ENCODE measurements at places on chromosomes 6 and 20.
A peak's percentile ranks its signal among the peaks of the same experiment; 100 is the strongest.

DNA sequence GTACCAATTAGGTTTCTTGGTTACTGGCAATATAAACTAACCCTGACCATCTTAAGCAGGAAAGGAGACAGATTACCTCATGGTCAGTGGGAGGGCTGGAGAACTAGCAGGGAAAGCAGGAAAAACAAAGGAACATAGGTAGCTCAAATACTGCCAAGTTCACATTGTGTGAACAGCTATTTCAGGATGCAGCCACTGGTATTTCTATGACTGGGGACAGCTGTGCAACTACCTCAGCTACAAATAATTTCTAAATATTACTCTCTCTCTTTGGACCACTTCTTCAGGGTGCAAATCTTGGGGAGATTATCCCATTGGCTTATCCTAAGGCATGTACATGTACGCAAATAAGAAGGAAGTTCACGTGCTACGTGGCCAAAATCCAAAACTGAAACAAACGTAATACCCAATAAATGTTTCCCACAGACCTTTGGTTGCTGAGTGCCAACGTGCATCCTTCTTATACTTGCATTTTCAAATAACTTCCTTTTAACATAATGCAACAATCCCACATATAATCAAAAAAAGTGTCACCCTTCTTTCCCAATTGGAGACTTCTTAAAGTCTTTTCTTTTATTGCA is 180.9 kb downstream of the PHF3 start:
- no peak for DNase-seq

- DNase-seq: no peak
Measured at GRCh38 chr20:14235355-14235754, 102.1 kb downstream of the FLRT3 start.

GRCh38 chr6:12335131-12335527 is 45.0 kb downstream of the EDN1 start:
- no peak for DNase-seq

DNA sequence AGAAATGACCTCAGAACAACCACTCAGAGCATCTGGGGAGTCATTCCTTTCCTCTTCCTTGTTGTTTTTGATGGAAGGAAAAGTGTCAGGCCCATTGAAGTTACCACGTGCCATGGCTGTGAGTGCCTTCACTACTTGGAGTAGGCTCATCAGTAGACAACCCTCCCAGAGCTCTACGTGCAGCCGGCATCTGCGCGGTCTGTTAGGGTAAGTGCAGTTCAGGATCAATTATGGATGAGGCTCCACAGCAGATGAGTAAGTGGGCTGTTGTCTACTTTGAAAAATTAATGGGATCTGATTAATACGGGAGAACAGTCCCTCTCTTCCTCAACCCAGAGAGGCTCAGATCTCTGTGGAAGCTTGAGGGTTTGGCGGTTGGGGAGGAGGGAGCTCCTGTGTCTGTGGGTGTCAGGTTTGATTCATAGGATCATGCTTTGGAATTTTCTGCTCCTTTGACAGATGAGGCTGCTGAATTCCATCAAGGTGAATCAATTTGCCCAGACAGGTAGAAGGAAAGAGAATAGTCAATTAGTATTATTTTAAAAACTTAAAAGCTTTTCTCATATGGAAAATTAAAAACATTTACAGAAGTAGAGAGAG is 93.8 kb upstream of the TOX2 start:
- DNase-seq: no peak

DNA sequence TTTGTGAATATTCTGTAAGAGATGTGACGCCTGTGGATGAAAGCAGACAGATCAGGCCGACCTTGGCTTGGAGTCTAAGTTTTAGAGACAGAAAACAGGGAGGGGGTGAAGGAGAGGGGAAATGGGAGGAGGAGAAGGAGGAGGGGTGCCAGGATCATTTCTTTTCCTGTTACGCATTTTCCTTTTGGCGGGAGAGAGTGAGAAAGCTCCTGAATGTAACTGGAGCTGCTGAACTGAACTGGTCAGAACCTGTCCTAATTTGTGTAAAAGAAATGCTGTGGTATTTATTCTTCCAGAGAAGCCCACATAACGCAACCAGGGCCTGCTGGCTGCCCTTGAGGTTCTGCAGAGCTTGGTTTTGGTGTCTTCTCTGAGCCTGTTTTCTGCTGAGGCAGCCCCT is 41.9 kb downstream of the UTRN start:
- peak; percentile 72 for DNase-seq

GRCh38 chr6:155765275-155766194 is 309.9 kb upstream of the NOX3 start:
- DNase-seq: peak; percentile 71

DNA sequence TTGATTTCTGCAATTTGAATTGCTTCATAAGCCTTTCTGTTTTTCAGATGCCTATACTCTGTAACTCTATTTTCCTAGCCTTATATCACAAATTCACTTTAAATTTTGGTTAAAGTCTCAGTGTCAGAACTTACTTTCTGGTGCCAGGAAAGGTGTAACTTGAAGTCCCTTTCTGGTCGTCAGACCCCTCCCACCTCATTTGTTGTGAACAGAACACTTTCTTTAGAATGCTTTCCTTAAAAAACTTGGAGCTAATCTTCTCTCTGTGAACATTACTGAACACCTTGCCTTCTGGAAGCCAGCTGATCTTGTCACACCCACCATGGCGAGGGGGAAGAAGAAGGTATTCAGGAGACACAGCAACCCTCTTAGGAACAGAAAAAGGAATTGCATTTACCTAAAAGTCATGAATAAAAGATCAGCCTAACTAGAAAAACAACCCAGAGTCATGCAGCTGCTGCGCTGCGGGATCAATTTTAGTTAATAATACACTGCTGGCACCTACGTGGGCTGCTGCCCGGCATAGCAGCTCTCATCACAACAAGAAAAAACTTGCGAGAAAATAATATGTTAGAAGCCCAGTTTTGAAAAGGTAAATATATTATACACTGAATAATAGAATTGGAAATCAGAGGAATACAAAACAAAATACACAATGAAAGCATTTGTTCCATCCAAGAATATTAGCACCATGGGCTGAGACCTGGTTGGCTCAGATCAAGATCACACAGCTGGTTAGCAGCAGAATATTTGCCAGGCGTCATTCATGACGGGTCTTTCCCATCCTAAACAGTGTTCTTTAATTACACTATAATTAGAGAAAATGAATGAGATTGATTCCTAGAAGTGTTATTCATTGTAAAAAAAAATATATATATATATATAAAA is 5.8 kb upstream of the FAM217A start:
- no peak for DNase-seq

- no peak for DNase-seq
Measured at GRCh38 chr6:33406126-33406525, 4.7 kb upstream of the PHF1 start.

DNA sequence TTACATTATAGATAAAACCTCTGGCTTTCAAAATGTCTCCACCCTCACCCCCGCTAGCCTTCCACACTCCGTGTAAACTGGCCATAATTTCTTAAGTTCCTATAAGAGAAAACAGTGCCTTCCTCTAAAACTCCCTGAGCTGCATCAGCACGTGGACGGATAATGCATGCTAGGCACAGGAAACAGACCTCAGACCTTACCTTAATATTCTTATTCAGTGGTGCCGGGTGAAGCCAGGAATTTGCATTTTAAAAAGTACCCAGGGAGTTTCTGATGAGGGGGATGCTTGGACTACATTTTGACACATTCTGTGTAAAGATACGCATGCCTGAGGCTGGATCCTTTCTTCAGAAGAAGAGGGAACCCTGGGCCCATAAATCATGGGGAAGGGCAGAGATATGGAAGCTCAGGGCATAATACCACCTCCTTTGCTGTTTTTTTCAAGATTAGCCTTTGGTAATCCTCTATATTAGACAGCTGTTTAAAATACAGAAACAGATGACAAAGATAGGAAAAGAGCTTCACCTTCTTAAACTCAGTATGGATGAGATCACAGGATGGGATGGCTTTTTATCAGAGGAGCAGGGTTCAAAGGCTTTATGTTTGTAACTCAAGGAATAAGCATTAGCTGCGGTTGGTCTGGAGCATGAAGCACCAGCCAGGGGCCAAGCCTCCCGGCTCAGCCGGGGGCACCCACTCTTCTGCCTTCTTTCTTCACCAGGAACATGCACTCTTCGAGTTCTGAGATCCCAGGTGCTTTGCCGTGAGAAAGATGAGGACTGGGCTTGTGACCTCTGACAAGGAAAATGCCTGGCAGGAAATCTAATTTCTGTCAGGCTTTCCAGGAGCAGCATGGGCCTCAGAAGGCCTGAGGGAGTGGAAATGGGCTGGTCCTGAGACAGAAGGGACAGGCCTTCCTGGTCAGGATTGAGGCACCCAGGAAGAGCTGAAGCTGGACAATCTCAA is 218.1 kb upstream of the SOX4 start:
- no peak for DNase-seq

DNA sequence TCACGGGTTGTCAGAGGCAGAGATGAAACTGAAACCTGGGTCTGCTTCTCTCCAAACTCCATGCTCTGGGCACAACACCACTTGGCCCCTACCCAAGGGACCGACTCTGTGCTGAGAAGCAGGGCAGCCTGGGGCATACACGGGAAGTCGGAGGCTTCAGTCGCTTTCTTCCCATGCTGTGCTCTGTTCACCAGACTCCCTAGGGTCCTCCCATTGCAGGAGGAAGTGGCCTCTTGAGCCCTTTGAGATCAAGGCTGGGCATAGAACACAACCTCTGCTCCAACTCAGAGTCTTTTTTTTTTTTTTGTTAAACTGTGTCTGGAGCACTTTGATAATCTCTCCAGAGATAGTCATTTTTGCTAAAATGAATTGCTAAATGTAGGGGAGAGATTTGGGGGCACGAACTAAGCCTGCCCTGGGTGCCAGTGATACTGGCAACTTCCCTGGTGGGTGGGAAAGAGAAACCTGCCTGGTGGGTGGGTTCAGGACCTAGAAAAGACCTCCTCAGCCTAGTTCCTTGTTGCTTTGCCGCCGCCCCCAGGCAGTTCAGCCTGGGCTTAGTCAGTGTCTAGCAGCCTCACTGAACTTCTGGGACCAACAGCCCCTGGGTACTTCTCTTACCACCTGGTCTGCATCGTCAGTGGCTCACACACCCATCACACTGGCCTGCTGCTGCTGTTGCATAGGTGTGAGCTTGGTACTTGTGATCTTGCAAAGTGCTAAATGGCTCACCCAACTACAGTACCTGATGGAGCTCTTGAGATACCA is 62.0 kb downstream of the PPP1R14C start:
- DNase-seq: no peak

DNA sequence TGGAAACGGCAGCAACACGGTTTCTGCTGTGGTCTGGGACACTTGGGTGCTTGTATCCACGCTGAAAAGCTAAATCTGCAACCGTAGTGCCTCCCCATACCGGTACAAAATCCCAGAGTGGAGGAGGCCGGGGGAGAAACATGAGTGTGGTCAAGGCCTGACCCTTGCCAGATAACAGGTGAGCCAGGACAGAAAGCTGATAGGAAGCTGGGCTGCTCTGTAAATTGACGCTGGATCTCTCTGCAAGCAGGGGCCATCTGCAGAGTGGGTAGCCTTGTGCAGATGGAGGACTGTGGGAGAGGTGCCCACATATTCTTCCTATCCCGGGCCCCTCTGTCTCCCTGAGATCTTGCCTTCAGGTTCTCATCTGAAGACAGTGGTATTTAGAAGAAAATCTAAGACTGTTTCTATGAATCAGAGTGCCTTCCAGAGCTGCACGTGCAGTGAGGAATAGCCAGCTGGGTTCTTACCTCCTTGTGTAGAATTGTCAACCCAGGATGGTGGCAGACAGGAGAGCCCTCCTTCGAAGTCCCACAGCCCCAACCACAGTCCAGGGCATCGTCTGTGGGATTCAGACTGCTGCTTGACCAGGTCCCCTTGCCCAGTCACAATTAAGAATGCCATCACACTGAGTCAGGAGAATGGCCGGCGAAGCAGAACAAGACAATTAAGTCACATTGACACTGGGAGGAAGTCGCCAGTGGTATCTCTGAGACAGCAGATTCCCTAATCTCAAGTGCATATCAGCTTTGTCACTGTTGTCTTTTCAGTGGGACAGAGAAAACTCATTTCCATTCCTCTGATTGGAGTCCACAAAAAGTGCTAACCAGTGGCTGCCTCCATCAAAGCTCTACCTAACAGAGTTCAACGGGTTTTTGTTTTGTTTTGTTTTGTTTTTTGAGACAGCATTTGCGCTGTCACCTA is 100.0 kb upstream of the RIPOR2 start:
- no peak for DNase-seq

DNA sequence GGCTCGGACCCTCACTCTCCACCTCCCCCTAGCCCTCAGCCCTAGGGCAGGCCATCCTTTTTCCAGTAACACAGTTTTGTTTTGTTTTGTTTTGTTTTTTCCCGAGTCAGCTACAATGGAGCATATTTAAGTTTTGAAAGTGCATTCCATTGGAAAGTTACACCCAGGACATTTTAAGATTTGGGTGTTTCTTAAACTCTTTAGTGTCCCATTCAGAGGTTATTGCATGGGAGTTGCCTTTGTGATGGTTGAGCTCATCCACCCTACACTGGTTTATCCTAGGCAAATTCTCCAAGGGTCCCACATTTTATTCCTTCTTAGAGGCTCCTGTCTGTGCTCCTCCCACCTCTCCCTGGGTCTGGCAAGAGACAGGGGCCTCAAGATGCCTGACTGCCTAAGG is 58.9 kb downstream of the THBS2 start:
- no peak for DNase-seq

- DNase-seq: no peak
Measured at GRCh38 chr6:64985726-64986125, 721.3 kb downstream of the EYS start.

DNA sequence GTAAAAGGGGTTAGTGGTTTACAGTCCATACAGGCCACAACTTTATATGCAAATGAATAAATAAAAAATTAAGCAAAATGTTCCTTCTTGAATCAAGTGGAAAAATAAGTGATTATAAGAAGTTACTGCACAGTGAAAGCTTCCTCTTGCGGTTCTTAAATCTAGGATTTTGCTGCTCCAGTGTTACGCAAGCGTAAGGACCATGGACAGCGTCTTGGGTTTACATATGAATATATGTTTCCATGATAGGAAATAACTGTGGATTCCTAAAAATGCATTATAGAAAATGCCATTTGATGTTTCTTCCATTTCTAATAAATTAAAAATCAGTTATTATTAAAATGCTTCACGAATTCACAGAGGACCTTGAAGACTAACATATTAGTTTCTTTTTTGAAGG is 176.6 kb upstream of the POU3F2 start:
- peak; percentile 3 for DNase-seq

DNA sequence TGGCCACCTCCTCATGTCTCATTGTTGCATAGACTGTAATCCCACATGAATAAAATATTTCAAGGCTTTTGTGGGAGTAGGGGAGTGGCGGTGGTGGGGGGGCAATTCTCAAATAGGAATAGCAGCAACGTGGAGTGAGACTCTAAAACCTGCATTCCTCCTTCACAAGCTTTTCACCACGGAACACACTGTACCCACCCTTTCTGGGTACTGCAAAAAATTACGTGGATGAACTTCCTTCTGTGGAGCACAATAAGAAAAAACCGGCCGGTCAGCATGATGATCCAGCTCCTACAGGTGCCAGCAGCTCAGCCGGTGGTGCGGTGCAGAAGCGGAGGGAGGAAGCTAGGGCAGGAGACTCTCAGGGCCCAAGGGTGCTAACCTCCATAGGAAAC is 930 bp upstream of the RRAGD start:
- DNase-seq: no peak

- DNase-seq: peak; percentile 23
Measured at GRCh38 chr20:56439771-56440291, 27.8 kb downstream of the CASS4 start.

Data from endothelial cell of umbilical vein (primary cell).